T-helper 2 cell treated with Interferon-gamma antibody and Interleukin-4, amounts not matched to agents 5 μg/mL and 100 μg/mL, for 36 hours (primary cell): ENCODE measurements at places on chromosomes 4 and X.

GRCh38 chr4:17273047-17273446 lies 238.8 kb downstream of the QDPR start:
- DNase-seq: no peak

DNA sequence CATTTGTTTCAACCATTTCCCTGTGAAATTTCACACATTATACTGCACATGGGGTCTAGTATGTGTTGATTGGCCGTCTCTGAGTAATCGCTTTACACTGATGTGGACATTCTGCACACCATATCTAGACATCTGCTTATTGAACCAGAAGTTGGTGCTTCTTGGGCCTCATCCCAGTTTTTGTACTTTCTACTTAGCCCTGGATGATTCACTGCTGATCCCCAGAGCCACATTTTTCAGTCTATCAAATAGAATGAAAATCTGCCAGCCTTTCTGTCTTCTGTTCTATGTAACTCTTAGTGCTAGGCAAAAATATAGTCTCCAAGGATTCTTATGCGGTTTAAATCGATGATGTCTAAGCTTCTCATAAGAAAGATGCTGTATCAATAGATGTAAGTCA lies 40.5 kb upstream of the RELL1 start:
- no peak for DNase-seq

DNA sequence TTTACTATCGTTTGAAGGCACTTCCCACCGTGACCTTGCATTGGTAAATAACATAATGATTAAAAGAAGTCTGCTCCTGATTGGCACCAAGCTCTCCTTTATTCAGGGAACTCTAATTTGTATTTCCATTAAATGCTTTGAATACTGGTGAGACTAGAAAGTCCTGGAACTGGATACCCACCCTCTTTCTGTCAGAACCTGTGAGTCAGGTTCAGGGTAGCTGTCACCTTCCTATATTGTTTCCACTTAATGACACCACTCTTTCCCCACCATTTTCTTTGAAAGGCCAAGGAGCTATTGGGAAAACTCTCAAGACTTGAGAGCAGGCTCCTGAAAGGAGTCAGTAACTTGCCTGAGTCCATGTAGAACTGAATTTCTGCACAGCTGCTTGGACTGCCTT lies 55.9 kb upstream of the RASSF6 start:
- DNase-seq: no peak

DNA sequence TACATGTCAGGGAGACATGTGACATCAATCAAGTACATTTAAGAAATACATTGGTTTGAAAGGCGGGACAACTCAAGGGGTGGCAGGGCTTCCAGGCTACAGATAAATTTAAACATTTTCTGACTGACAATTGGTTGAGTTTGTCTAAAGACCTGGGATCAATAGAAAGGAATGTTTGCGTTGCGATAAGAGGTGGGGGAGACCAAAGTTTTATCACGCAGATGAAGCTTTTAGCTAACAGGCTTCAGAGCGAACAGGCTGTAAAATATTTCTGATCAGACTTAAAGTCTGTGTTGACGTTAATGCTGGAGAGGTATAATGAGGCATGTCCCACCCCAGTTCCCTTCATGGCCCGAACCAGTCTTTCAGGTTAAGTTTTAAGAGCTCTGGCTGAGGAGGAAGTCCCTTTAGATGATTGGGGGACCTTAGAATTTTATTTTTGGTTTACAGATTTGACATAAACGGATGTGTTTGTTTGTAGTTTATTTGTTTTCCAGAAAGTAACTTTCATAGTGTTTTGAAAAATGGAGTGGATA lies 346.7 kb upstream of the RASGEF1B start:
- DNase-seq: no peak

- DNase-seq: no peak
These were observed 309.4 kb downstream of the CAMK2D start for GRCh38 chr4:113452152-113452551.
